ENCODE measurements at places on chromosomes 5 and 9.

- DNase-seq = no peak
Measured at GRCh38 chr9:134460206-134460605, 134.0 kb downstream of the RXRA start.

- DNase-seq = no peak
Measured at GRCh38 chr9:357560-357959, 142.9 kb downstream of the DOCK8 start.

DNA sequence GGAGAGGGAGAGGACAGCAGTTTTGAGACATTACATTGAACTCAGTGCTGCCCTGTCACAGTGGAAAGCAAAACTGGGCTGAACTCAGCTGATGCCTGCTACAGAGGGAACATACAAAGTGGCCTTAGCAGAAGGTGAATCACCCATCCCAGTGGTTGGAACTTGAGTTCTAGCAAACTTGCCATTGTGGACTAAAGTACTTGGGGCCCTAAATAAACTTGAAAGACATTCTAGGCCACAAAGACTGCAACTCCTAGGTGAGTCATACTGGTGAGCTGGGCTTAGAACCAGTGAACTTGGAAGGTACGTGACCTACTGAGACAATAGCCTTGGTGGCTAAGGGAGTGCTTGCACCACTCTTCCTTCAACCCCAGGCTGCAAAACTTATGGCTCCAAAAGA, 155.7 kb upstream of the RIOK2 start:
- no peak for DNase-seq

GRCh38 chr9:104941597-104941996, 13.6 kb upstream of the ABCA1 start:
- DNase-seq = no peak

GRCh38 chr9:13478160-13478559, 198.7 kb upstream of the MPDZ start:
- DNase-seq = no peak

GRCh38 chr9:27183701-27184100, 74.7 kb downstream of the TEK start:
- DNase-seq = no peak

DNA sequence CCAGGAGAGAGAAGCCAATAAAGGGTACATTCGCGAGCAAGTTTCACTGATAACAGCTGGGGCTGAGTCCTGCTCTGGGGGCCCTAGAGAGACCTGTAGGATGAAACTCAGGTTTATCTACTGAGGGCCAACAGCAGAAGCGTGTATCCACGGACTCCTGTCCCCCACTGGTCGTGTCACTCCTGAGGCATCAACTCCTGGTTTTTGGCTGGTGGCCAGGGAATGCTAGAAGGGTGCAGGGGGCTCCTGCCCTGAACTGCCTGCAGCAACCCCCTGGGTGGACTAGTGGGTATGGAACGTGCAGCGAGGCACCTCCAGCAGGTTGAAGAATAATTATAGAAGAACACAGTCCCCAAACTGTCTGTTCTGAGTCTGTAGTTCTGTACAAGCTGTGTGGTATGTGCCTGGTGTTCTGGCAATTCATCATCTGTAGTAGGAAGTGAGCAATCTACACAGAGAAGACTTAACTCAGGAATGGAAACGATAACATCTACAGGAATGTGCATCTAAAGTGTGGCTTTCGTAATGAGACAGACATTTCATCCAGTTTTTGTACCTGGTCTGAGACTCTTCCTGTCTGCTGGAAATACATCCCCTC, 64.5 kb upstream of the GNA14 start:
- no peak for DNase-seq

DNA sequence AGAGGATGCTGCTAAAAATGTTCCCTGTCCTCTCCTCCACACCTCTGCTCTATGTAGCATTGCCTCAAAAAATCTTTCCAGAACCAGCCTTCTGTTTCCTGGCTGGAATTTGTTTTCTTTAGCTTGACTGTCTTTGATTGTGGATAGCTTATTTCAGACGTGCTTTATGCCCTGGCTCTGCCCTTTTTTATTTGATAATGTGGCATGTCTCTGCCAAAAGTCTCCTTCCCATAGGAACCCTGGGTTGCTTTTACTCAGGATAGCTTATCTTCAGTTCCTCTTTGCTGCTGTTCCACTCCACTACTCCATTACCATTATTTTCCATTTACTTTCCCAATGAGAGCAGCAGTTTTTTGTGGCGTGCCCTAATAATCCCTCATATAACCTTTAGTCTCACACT, 885 bp upstream of the TMEM252 start:
- DNase-seq = no peak

- DNase-seq = no peak
Measured at GRCh38 chr9:113570749-113571711, 107.5 kb downstream of the RGS3 start.

DNA sequence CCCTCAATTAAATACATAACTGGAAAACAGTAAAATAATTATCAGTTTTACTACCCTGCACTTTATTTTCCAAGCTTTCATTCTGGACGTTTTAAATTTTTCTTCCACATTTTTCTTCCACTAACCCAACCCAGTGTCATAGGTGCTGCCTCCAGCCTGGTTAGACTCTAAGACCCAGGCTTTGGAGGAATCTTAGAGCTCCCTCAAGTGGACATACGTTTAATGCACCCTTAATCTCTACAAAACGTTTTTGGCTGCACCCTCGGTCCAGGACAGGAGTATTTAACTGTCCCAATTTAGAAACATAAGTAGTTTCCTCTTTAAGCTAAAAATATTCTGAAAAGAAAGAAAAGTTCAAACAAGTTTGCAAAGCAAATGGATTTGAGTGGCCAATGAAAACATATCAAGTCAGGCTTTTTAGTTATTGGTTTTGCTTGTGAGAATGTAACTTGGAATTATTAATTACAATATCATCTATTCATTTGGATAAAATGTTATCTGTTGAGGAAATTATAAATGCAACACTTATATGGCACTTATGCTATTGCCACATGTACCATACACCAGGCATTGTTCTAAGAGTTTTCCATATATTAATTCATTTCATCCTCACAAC, 38.9 kb downstream of the CDH6 start:
- DNase-seq = peak; percentile 11

- DNase-seq = no peak
Measured at GRCh38 chr9:15274425-15274824, 32.6 kb downstream of the TTC39B start.
